ENCODE measurements at places on chromosomes 1 and 21. TPM values are rescaled to one million over a fixed set of nuclear protein-coding genes. Genes with fewer than 3 reads are reported as not detected.

SLFNL1 gene
- 0.51 TPM for total RNA-seq

RNU1-4 gene
- 24,296 TPM for total RNA-seq

NPR1 gene
- 0.50 TPM for total RNA-seq

LYSMD1 gene
- 29.7 TPM for total RNA-seq

HFM1 gene
- total RNA-seq, result 25.7 TPM

LRRC3 gene
- 0.34 TPM for total RNA-seq

PWP2 gene
- total RNA-seq, result 9.4 TPM

PPFIA4 gene
- total RNA-seq, result 2.9 TPM

EPHX1 gene
- 10.2 TPM for total RNA-seq

RIPK4 gene
- 0.16 TPM for total RNA-seq

MCOLN2 gene
- total RNA-seq, result 0.16 TPM

AK5 gene
- 0.46 TPM for total RNA-seq

TSPAN1 gene
- total RNA-seq, result 0.79 TPM

NKAIN1 gene
- 88.7 TPM for total RNA-seq

MAGOH gene
- 138 TPM for total RNA-seq

CYYR1 gene
- 2.5 TPM for total RNA-seq
